D721Med (cell line): ENCODE measurements at places on chromosomes 2 and 18.

DNA sequence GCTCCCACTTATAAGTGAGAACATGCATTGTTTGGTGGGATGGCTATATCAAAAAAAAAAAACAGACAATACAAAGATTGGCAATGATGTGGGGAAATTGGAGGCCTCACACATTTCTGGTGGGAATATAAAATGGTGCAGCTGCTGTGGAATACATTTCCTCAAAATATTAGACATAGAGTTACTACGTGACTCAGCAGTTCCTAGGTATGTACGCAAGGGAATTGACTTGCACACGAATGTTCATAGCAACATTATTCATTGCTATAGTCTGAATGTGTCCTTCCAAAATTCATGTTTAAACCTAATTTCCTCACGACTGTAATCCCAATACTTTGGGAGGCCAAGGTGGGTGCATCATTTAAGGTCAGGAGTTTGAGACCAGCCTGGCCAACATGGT, 2.3 kb upstream of the ARHGEF33 start:
- no peak for DNase-seq

GRCh38 chr2:43425659-43426058, 170.2 kb downstream of the THADA start:
- DNase-seq, result no peak

GRCh38 chr18:45833846-45834245, 8.4 kb downstream of the SIGLEC15 start:
- DNase-seq, result no peak

GRCh38 chr2:196076778-196077568, 8.3 kb upstream of the DNAH7 start:
- no peak for DNase-seq

GRCh38 chr2:218985325-218986091, 524 bp upstream of the FEV start:
- DNase-seq, result peak; percentile 59

GRCh38 chr2:165003443-165004130, 48.3 kb upstream of the SLC38A11 start:
- no peak for DNase-seq

- no peak for DNase-seq
Measured at GRCh38 chr2:172927641-172928357, 147.8 kb upstream of the MAP3K20 start.
